Stimulated activated CD4-positive, alpha-beta T cell treated with anti-CD3 and anti-CD28 coated beads, Interleukin-15, amount 100 ng/mL, for 24 hours (primary cell): ENCODE measurements at places on chromosomes 4 and X.

GRCh38 chr4:30767147-30767845 lies 47.1 kb downstream of the PCDH7 start:
- no peak for DNase-seq

DNA sequence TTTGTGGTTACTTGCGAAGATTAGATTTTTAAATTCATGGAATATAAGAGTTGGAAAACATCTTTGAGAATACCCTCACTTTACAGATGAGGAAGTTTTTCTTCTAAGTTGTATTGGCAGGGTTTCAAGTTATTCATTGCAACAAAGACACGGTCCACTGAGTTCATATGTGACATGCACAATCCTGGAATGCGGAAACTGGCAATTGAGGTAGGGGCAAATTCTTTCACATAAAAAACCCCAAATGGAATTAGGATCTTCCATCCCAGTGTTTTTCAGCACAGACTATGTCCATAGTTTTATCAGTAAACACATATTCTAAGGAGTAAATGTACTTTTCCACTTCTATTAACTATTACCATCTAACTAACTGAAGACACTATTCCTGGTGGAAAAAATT lies 81.8 kb upstream of the NAP1L5 start:
- DNase-seq, result no peak

- no peak for DNase-seq
Measured at GRCh38 chr4:59818656-59819055, 1381.5 kb upstream of the ADGRL3 start.

DNA sequence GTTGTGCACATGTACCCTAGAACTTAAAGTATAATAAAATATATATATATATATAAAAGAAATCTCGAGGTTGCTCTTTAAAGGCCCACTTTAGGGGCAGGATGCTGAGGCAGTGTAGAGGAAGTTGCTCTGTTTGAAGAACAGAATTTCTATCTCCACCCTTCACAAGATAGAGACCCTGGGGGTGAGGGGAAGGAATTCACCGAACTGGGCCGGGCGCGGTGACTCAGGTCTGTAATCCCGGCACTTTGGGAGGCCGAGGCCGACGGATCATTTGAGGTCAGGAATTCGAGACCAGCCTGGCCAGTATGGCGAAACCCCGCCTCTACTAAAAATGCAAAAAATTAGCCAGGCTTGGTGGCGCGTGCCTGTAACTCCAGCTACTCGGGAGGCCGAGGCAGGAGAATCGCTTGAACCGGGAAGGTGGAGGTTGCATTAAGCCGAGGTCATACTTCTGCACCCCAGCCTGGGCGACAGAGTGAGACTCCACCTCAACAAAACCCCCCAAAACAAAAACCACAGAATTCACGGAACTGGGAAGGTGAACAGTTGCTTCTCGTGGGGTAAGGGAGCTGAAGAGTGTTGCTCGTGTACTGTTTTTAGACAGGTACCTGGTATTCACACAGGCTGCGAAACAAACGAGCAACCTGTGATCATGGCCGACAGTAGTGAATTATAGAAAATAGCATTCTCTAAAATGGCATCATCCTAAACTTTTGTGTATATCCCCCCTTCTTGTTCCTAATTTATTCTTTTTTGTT lies 6.2 kb downstream of the PLAC8 start:
- DNase-seq, result peak; percentile 34

- DNase-seq, result no peak
Measured at GRCh38 chrX:102599951-102600579, 750 bp downstream of the ARMCX5 start.

- DNase-seq, result no peak
Measured at GRCh38 chr4:139018501-139018900, 2.9 kb downstream of the NOCT start.
